ENCODE measurements at places on chromosomes 1 and 21. TPM values are rescaled to one million over a fixed set of nuclear protein-coding genes. Genes with fewer than 3 reads are reported as not detected.

The MMEL1 gene
- total RNA-seq: not detected

GRCh38 chr21:44370027-44370735, 16.8 kb downstream of the TRPM2 start:
- H3K27me3 ChIP-seq: no peaks in the 10 kb centered on the region
- DNase-seq: no peak
- no peak overlapping the region for H3K4me3 ChIP-seq

- H3K27ac ChIP-seq: no peak overlapping the region
- no peak overlapping the region for H3K4me3 ChIP-seq
- H3K36me3 ChIP-seq: no peaks in the 10 kb centered on the region
- no peak for DNase-seq
- H3K27me3 ChIP-seq: no peaks in the 10 kb centered on the region
Observed at GRCh38 chr1:173112129-173112528, 61.4 kb upstream of the TNFSF18 start.

The CASQ1 gene
- not detected for total RNA-seq

DNA sequence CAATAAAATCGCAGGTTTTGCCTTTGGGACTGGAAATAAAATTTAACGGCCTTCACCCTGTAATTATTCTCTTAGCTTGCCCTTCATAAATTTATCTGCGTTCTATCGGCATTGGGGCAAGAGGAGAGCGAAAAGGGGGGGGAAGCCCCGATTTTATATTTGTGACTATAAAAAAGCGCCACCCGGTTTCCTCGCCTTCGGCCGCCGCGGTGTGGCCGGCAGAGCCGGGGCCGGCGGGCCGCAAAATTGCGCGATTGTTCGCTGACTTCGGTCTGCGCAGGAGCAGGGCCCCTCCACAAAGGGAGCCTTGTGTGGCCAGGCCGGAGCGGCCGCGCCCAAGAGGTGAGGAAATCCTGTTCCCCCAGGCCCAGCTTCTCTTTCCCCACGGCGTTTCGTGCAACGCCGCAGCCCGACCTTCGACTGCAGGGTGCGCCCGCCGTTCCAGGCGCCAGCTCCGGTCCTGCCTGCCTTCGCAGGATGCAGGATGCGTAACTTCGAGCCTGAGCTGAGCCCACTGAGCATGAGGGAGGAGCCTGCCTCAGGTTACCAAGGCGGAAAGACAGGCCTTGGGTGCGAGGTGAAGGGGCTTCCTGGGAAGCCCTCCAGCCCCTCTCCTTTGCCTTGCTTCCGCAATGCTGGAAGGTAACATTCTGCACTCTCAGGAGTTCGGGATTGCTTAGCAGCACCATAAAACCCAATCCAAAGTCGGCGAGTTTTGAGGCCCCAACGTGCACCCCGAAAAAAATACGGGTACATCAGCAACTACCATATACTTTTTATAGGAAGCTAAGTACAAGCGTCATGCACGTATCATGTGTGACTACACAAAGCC, 4.9 kb upstream of the TBX15 start:
- H3K4me3 ChIP-seq: no peak overlapping the region
- H3K27ac ChIP-seq: no peak overlapping the region
- no peaks in the 10 kb centered on the region for H3K36me3 ChIP-seq
- peaks cover 17% of the 10 kb centered on the region for H3K4me1 ChIP-seq
- H3K27me3 ChIP-seq: peaks cover 64% of the 10 kb centered on the region
- no peak for DNase-seq

The HTR6 gene
- not detected for total RNA-seq

The DNAJC28 gene
- total RNA-seq: 0.57 TPM

DNA sequence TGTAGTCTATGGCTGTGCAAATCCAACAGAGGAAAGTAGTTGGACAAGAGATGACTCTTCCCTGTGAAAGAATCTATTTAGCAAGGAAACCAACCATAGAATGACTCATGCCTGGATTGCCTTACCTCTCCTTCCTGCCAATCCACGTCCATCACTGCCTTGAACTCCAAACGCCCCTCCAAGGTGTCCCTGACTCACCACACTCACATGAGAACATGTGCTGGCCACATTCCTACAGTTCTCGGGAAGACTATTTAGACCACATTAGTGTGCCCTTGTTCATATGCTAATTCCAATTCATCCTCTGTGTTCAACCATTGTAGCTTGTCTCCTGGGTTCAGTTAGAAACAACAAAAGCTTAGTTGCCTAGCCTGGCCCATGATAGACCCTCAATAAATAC, 157.3 kb downstream of the SLC30A10 start:
- no peak overlapping the region for H3K4me3 ChIP-seq
- no peaks in the 10 kb centered on the region for H3K4me1 ChIP-seq
- no peak for DNase-seq
- no peaks in the 10 kb centered on the region for H3K27me3 ChIP-seq
- no peaks in the 10 kb centered on the region for H3K36me3 ChIP-seq

GRCh38 chr1:246591504-246591903, 25.2 kb downstream of the CNST start:
- H3K36me3 ChIP-seq: no peaks in the 10 kb centered on the region
- H3K4me3 ChIP-seq: no peak overlapping the region
- DNase-seq: no peak
- H3K4me1 ChIP-seq: peaks cover 19% of the 10 kb centered on the region

DNA sequence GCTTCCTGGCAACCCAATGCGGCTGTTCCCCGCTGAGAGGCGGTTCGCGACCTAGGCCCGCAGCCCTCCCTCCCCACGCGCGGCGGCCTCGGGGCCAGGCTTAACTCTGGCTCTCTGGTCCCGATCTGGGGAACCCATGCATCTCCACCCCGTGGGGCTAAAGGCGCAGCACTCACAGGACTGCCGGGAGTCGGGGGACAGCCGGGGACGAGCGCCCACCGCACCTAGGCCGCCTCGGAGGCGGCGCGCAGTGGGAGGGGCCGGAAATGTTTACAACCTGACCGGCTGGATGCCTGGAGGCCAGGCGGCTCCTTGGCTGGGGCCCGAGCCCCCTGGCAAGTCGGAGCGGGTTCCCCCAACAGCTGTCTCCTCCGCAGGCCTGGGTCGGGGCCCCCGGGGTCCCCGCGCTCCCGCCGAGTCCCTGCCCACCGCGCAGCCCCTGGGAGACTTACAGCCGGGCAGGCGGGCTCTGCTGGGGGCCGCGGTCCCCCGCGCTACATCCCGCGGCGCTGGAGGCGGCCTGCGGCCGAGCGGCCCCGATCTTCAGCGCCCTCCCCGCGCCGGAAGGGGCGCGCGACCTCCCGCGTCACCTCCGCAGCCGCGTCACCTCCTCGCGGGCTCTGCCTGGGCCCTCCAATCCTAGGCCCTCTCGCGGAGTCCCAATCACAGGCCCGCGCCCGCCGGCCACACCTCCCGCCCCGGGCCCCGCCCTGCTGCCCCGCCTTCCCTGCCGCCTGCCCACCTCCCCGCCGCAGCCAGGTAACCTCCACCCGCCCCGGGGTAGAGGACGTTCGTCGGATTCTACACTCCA, at the start of gene ADIPOR1:
Gene ADIPOR1, minus strand, starts transcription at position 580 of the 811 bp plus-strand sequence. CDS start 7,242 bp downstream, outside the sequence.
- no peaks in the 10 kb centered on the region for H3K27me3 ChIP-seq
- peak; percentile 60 for DNase-seq
- H3K36me3 ChIP-seq: peaks cover 22% of the 10 kb centered on the region
- peak within 1 kb of the TSS; percentile 97 for H3K27ac ChIP-seq

GRCh38 chr1:153343811-153344717, 4.6 kb downstream of the PGLYRP4 start:
- H3K4me3 ChIP-seq: no peak overlapping the region
- peak overlapping the region; percentile 68 for H3K27ac ChIP-seq
- H3K36me3 ChIP-seq: peaks cover 7% of the 10 kb centered on the region
- no peaks in the 10 kb centered on the region for H3K27me3 ChIP-seq
- no peak for DNase-seq

DNA sequence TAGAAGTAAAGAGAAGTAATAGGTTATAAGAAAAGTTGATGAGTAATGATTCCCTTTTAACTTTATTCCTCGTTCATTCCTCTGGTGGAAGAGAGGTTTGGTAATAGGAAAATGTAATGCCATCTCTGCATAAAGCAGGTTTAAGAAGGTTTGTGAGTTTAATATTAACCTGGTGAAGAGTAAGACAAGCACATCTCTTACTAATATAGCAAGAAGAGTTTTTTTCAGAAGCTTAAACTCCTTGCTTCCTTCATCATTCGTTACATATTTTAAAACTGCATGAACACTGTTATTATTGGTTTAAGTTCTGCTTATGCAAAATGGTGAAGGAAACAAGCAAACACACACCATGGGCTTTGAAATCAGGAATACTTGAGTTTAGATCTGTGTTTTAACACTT, 9.2 kb upstream of the PLA2G4A start:
- DNase-seq: no peak
- no peaks in the 10 kb centered on the region for H3K36me3 ChIP-seq
- H3K27ac ChIP-seq: no peak overlapping the region
- H3K4me1 ChIP-seq: no peaks in the 10 kb centered on the region

GRCh38 chr1:183734543-183735036, 70.3 kb upstream of the RGL1 start:
- H3K4me3 ChIP-seq: no peak overlapping the region
- no peaks in the 10 kb centered on the region for H3K36me3 ChIP-seq
- no peak overlapping the region for H3K27ac ChIP-seq
- H3K4me1 ChIP-seq: no peaks in the 10 kb centered on the region
- DNase-seq: no peak
- no peaks in the 10 kb centered on the region for H3K27me3 ChIP-seq

The SUSD4 gene
- 44.8 TPM for total RNA-seq

GRCh38 chr1:226654046-226654667, 84.9 kb downstream of the ITPKB start:
- no peak for DNase-seq
- H3K27me3 ChIP-seq: no peaks in the 10 kb centered on the region
- H3K4me3 ChIP-seq: no peak overlapping the region
- H3K4me1 ChIP-seq: peaks cover 50% of the 10 kb centered on the region
- H3K36me3 ChIP-seq: no peaks in the 10 kb centered on the region

The LEPR gene
- 20.4 TPM for total RNA-seq

GRCh38 chr1:170661646-170662411, 2.1 kb upstream of the PRRX1 start:
- H3K27me3 ChIP-seq: peaks cover 81% of the 10 kb centered on the region
- H3K4me3 ChIP-seq: peak overlapping the region; percentile 60
- H3K27ac ChIP-seq: peak overlapping the region; percentile 91

GRCh38 chr1:116234429-116234828, 123.2 kb downstream of the MAB21L3 start:
- H3K4me1 ChIP-seq: no peaks in the 10 kb centered on the region
- no peaks in the 10 kb centered on the region for H3K36me3 ChIP-seq
- no peaks in the 10 kb centered on the region for H3K27me3 ChIP-seq

The PLPPR4 gene
- total RNA-seq: 0.57 TPM

- H3K4me1 ChIP-seq: no peaks in the 10 kb centered on the region
- H3K27me3 ChIP-seq: no peaks in the 10 kb centered on the region
- no peak overlapping the region for H3K4me3 ChIP-seq
- no peaks in the 10 kb centered on the region for H3K36me3 ChIP-seq
Observed at GRCh38 chr1:222918801-222919477, 104.1 kb downstream of the DISP1 start.

DNA sequence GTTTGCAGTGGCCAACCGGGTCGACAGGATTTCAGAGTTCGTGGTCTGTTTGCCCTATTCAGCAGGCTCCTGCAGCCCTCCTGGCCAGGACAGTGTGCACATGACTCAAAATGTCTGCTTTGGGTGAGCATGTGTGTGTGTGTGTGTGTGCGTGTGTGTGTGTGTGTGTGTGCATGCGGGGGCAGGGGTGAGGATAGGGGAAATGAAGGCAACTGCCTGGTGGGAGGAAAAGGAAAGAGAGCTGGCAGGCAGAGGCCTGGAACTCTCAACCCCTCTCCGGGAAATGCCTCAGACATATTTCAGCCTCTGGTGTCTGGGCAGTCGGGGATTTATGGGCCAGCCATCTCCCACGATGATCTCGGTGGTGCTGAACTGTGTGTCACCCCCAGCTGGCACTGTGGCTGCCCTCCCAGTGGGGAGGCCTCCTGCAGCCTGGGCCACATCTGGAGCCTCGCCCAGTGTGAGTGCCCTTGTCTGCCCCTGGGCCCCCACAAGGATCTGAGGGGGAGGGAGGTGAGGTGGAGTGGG, 15.2 kb downstream of the CDCP2 start:
- no peaks in the 10 kb centered on the region for H3K4me1 ChIP-seq
- no peak overlapping the region for H3K4me3 ChIP-seq
- no peak overlapping the region for H3K27ac ChIP-seq
- no peak for DNase-seq

GRCh38 chr1:119227456-119227855, 87.0 kb upstream of the WARS2 start:
- H3K4me3 ChIP-seq: no peak overlapping the region
- no peaks in the 10 kb centered on the region for H3K4me1 ChIP-seq
- DNase-seq: no peak
- no peak overlapping the region for H3K27ac ChIP-seq
- H3K27me3 ChIP-seq: no peaks in the 10 kb centered on the region

GRCh38 chr1:94334764-94335163, 83.4 kb upstream of the ABCD3 start:
- no peak overlapping the region for H3K27ac ChIP-seq
- no peak for DNase-seq
- no peak overlapping the region for H3K4me3 ChIP-seq

DNA sequence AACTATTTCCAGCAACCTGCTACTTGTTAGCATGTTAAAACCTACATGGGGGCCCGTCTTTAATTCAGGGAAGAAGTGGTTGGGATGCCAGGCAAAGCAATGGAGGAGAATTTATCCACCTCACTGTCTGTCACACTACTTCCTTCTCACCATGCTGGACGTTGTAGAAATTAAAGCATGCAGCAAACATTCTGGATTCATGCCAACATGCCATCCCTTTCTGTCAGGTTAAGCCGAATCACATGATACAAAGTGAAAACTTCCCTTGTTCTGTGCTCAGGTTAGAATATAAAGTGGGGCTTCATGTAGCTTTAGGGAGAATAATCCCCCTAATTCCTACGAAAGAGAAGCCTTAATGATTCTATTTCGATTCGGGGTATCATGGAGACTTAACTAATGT, 95.5 kb downstream of the ERG start:
- H3K4me1 ChIP-seq: no peaks in the 10 kb centered on the region
- H3K4me3 ChIP-seq: no peak overlapping the region
- DNase-seq: no peak

The ZMYND12 gene
- total RNA-seq: 0.19 TPM

The C1orf122 gene
- total RNA-seq: 45.2 TPM

GRCh38 chr1:12031039-12031980, 12.0 kb downstream of the MIIP start:
- no peak overlapping the region for H3K27ac ChIP-seq
- DNase-seq: no peak
- H3K4me3 ChIP-seq: no peak overlapping the region
- no peaks in the 10 kb centered on the region for H3K36me3 ChIP-seq
- no peaks in the 10 kb centered on the region for H3K4me1 ChIP-seq
- no peaks in the 10 kb centered on the region for H3K27me3 ChIP-seq

- H3K4me3 ChIP-seq: no peak overlapping the region
- no peak for DNase-seq
- H3K27ac ChIP-seq: no peak overlapping the region
- peaks cover 1% of the 10 kb centered on the region for H3K4me1 ChIP-seq
- H3K27me3 ChIP-seq: no peaks in the 10 kb centered on the region
Observed at GRCh38 chr21:41920476-41920875, 33.3 kb downstream of the C2CD2 start.

GRCh38 chr1:212561501-212561931, 47.0 kb upstream of the ATF3 start:
- no peaks in the 10 kb centered on the region for H3K27me3 ChIP-seq
- H3K27ac ChIP-seq: no peak overlapping the region
- no peak overlapping the region for H3K4me3 ChIP-seq
- no peak for DNase-seq
- no peaks in the 10 kb centered on the region for H3K36me3 ChIP-seq
- H3K4me1 ChIP-seq: peaks cover 34% of the 10 kb centered on the region

All from esophagus squamous epithelium (tissue), 5 donors.